Hematopoietic multipotent progenitor cell treated with erythropoietin and hydrocortisone succinate and interleukin-3 and kit ligand, for 8 days (in vitro differentiated cells): ENCODE measurements at places on chromosomes 12 and 14.

DNA sequence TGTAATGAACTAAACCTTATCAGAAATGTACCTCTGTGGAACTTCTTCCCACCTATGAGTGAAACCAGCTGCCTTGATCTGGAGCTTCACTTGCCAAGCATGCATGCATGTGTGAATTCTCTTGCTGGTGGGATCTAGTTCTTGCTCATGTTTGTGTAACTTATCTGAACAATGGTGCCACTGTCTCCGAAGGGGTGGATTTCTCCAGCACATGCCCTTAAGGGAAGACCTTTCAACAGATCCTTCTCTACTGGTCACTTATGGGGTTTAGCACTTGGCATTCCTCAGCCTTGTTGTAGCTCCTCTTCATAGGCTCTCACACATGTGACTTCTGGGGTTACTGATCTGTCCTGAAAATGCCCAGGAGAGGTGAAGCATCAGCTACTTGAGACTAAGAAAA is 25.0 kb downstream of the SMOC1 start:
- DNase-seq = no peak

DNA sequence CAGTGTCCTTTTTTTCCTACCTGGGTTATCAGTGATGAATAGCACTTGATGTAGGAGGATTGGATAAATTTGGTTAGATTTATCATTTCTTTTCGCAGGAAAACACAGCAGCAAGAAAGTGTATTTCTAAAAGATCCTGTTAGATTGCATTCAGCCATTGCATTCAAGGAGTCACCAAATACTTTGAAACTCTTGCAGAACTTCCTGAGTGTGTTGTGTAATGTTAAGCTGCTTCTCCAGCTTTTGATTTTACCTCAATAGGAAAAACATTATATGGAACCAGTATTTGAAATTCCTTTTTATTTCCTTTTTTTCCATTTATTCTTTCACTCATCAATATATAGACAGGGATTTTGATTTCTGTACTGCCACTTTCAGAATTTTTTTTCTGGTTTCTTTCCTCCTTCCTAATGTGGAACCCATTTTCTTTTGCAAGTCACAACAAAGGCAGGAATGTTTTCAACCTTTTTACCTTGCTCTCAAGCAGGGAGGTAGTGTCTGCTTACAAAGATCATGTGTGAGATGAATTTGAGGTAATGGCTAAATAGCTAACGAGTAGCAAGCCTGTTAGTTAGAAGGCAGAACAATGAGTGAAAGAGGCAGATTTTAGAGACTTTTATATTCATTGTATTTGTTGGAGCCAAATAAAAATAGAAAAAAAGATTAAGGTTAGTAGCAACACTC is 56.2 kb downstream of the PPHLN1 start:
- DNase-seq = no peak

GRCh38 chr14:81178063-81178462 is 42.7 kb downstream of the GTF2A1 start:
- DNase-seq = no peak

DNA sequence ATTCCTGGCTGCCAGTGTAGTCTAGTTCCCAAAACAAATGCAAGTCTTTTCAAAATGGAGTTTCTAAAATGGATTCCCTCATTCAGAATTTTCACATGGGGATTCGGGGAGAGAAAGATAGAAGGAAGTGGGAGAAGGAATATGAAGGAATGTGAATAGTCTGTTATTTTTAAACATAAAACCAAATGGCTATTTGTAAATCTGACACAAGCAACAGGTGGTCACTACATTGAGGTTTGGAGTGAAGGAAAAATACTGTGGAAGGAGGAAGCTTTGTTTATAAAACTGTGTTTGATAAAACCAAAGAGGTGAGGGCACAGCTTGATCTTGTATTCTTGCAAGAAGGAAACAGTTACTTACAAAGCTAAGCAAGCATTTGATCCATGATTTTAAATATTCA is 65.3 kb upstream of the KCNJ8 start:
- no peak for DNase-seq

DNA sequence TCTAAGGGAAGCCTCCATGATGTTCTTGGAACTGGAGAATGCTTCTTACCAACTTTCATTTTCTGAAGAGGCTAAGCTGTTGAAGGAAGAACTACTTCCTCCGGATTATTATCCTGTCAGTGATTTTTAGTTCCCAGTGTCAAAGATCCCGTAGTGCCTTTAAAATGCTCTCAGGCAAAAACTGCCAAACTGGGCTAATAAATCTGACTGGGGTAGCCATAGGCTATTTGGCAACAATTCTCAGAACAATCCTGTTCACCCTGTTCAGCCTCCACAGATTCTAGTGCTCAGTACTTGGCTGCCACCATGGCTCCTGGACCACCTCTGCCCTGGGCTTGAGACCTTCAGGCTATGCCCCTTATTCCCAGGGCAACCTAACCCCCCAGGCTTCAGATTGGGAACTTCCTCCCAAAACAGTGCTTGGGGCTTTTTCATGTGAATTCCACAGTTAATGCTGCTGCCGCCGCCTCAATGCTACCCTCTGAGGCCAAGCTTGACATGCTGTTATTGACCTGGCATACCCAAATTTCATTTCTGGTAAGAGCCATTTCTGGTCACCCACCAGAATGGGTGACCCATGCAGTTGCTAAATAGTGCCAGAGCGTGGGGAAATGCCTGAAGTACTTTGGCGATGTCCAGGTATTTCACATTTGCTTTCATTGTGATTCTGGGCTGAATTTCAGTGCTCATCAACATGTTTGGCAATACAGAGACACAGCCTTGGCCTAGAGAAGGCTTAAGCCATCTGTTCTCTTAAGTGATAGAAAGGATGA is 110.0 kb upstream of the ARHGAP5 start:
- no peak for DNase-seq

DNA sequence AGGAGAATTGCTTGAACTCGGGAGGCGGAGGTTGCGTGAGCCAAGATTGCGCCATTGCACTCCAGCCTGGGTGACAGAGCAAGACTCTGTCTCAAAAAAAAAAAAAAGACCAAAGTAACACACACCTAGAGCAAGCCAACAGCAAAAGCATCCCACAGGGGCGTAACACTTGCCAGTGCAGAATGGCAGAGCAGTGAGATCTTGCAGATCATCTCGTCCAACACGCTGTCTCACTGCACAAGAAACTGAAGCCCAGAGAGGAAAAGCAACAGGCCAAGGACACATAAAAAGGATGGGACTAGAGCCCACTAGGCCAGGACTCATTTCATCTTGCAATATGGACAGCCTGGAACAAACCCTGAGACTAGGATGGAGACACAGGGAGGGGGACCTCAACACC is 12.7 kb upstream of the KRT78 start:
- no peak for DNase-seq

DNA sequence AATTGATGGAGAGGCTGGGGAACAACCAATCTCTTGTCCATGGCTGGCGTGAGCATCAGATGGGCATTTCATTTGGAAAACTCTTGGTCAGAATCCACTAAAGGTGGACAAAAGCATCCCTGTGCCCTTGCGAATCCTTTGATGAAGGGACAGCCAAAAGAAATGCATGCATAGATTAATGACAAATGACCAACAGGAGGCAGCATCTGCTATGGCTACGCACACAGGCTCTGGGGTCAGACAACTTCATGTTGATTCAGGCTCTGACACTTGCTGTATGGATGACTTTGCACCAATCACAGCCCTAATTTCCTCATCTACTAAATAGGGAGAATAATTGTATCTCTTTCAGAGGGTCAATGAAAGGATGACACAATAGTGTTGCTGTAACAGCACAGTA is 117.5 kb downstream of the ASCL4 start:
- DNase-seq = peak; percentile 50

DNA sequence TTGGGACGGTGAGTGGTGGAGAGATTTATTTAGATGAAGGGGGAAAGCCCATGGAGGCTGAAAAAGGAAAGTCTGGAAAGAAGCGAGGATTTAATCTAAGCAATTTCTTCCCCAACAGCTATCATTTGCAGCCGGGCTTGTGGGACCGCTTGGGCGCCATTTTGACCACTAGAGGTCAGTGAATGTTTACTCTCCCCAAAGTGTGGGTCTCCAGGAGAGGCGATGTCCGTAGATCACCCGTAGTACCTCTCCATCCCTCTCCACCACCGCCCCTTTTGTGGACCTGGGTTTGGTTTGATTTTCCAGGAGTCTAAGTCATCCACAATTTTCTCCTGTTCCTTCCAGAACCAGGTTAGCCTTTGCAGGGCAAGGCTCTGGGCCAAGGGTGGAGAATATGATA is 91.2 kb upstream of the PARP11 start:
- DNase-seq = peak; percentile 13

- DNase-seq = no peak
These were observed 282.3 kb upstream of the DIO2 start for GRCh38 chr14:80493620-80494019.

DNA sequence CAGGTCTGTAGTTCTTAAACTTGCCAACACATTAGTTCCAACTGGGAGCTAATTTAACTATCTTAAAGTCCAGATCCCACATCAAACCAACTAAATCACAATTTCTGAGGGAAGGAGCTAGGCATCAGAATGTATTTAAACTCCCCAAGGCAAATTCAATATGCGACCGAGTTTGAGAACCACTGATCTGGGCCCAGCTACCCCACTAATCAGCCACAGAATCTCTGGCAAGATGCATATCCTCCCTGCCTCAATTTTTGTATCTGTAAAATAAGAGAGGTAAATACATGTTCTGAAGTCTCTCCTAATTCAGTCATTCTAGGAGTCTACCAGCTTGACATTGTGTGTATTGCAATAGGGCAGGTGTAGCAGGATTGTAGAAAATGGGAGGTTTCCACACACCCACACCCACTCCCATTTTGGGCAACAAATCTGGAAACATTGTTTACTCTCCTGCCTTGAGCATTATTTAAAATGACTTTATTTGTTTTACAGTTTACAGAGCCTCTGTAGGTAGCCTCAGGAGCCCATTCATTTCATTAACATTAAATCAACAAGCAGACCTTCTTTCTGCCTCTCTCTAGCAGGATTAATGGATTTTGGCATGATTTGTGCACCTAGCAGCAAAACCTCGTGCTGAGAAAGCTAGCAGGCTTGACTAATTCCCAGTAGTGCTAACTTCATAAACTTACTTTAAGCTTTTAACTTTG is 15.6 kb downstream of the LGR5 start:
- no peak for DNase-seq

DNA sequence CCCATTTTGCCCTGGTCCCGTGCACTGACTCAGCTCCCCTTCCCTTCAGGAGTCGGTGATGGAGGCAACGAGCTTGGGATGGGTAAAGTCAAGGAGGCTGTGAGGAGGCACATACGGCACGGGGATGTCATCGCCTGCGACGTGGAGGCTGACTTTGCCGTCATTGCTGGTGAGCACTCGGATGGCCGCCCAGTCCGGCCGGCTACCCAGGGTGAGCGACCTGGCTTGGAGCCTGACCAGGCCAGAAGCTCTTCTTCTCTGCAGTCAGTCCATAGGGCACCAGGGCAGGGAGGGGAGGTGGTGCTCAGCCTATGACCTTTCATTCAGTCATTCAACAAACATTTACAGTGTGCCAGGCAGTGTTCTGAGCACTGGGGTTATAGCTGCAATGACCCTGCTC is 39.8 kb downstream of the GPR68 start:
- no peak for DNase-seq
